ENCODE measurements at places on chromosomes 2 and 18.

GRCh38 chr2:174445248-174445647, 41.6 kb downstream of the GPR155 start:
- no peak for DNase-seq

DNA sequence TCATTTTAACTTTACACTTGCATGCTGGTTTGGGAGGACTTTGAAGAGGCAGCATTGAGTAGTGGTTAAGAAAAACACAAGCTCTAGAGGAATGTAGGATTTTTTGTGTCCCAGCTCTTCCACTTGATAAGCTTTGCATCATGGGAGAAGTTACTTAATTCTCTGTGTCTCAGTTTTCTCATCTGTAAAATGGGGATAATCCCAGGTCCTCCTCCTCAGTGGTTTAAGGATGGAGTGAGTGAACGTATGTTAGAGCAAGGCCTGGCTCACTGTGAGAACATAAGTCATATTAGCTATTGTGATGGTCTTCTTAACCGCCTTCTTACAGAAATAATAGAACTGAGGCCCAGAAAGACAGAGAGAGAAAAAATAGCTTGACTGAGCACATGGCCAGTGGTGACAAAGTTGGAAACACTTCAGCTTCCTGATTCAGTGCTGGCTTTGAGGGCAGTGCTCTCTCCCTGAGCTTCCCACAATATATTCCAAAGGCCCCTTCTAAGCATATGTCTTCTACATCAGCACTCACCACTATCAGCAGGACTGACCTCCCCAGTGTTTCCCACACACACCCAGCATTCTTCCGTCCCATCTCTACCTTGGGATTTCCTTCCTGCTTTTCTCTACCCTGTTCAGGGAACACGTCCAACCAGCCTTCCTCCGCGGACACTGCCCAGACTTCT, 214.9 kb upstream of the TNP1 start:
- no peak for DNase-seq

DNA sequence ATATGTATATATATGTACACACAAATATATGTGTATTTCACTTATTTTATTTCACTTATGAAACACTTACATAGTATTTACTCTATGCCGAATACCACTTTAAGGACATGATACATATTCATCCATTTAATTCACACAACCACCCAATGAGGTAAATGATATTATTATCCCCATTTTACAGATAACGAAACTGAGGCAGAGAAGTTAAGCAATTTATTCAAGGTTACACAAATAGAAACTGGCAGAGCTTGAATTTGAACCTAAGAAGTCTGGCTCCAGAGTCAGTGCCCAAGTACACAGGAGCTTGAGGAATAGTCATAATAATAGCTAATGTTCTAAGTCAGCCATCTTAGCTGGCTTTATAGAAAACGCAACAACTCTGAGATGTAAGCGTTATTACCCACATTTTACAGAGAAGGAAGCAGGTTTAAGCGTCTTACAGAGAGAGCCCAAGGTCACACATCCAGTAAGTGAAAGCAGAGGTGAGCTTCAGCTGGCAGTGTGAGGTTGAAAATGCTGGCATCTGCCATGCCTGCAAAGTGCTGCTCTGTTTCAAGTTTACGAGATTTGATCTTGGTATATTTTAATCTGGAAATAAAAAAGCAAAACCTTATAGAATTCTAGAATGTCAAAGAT, 326.9 kb downstream of the LPIN1 start:
- no peak for DNase-seq

- DNase-seq = no peak
Measured at GRCh38 chr2:67039517-67040103, 357.5 kb upstream of the ETAA1 start.

DNA sequence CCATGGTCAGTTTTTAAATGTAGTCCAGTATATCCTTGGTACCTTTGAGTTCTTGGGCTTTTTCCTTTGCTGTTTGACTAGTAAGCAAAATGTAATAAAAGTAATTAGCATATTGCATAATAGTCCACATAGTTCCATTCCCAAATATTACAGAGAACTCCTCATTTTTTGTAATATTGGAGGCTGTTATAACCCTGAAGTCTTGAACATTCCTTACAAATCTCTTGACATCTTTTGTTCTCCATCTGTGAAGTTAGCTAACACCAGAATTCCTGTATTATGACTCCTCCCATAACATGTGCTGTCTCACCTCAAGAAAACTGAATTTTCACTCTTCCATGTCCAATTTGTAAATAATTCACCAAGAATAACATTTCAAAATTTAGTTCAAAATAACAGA, 17.1 kb downstream of the CREB1 start:
- no peak for DNase-seq

DNA sequence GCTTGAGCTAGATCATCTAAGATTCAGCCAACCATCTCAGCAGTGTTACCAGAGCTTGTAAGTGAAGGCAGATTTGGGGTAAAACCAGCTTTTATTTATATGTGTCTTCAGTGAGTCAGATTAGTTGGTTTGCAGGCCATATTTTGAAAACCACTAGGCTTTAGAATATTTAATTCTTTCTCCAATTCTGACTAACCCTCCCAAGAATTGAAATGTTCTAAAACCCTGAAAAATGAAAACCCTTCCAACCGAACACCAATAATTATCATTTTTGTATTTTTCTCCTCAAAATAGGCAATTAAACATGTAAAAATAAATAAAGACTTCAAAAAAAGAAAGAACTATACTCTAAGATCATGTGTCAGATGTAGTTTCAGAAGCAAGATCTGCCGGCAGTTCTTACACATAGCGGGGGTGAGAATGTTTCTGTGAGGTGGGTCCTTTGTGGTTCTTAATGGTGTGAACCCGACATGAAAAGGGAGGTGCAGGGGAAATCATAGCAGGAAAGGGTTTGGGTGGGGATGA, 14.2 kb downstream of the PLEK start:
- DNase-seq = no peak

GRCh38 chr18:46265196-46266156, 161.3 kb downstream of the HAUS1 start:
- peak; percentile 80 for DNase-seq

GRCh38 chr2:109136542-109136941, 7.5 kb downstream of the SH3RF3 start:
- no peak for DNase-seq

DNA sequence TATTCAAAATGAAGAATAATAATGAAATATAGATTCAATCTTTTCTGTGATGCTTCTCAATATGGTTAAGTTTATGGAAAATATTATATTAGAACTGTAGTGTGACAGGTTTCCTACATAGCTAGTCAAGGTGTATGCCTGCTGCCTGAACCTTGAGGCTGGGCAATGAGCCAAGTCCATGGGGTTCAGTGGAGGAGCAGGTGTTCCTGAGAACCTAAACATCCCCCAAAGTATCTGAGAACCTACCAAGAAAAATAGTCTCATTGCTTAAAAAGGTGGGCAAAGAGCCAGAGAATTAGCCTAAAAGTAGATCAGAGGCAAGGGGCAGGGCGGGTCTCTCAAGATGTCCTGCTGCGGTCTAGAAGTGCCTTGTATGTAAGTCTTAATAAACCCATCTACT, 185.9 kb upstream of the SPHKAP start:
- no peak for DNase-seq

DNA sequence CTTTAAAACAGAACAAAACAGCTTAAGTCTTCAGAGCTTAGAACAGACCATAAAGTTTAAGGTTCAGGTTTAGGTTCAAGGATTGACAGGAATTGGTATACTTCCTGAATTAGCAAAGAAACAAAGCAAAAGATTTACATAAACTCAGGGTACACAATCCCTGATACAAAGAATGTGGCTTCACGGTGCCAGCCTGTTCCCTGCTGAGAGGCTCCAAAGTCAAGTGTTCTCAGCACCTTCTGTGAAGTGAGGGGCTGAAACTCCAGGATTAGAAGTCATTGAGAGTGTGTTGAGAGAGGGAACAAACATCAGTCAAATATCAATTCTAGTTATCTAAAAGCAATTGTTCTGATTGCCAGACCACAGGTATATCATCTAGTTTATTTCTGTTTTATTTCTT, 35.7 kb downstream of the DYNAP start:
- no peak for DNase-seq

DNA sequence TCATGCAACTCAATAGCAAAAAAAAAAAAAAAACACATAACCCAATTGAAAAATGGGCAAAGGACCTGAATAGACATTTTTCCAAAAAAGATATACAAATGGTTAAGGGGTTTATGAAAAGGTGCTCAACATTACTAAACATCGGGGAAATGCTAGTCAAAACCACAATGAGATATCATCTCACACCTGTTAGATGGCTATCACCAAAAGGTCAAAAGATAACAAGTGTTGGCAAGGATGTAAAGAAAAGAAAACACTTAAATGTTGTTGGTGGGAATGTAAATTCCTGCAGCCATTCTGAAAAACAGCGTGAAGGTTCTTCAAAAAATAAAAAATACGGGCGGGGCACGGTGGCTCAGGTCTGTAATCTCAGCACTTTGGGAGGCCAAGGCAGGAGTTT, 112.4 kb upstream of the CAB39 start:
- no peak for DNase-seq

DNA sequence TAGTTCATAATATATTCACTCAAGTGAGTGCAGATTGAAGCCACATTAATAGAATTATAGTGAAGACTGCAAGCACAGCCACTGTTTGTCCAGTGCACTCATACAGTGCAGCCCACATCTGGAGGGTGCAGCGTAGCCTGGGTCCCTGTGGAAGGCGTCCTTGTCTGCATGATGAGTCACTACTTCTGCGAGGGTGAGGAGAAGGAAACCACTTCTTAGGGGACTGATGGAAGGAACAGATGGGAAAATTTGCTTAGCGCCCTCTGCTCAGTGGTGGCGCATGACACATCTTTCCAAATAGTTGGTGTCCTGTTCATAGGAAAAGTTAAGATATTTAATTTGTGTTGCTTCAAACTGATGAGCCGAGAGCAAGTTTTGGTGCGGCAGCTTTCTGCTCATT, 330.4 kb upstream of the SMIM21 start:
- DNase-seq = no peak

DNA sequence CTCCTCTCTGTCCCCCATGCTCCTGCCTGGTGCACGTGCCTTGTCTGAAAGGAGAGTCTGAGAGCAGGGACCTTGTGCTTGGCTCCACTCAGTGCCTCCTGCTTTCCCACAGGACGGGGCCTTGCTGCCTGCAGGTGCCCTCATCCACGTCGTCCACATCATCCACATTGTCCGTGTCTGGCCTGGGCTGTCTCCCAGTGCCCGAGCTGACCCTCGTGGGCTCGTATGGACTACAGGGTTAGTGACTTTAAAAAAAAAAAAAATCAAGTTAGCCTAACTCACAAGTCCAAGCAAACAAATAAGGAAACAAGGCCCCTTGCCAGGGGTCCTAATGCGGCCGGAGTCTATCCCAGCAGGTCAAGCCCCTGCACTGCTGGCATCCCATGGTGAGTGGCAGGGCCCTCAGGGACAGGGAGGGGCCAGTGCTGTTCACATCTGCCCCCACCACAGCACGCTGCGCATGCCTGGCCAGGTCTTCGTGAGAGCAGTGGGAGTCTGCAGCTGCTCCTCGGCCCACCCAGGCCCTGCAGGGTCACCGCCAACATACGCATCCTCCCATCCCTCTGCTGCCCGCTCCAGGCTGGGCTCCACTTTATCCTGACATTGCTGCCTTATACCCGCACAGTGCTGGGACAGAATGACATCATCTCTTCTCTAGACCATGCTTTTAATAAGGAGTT, 232.6 kb downstream of the NDUFA10 start:
- no peak for DNase-seq

GRCh38 chr2:200944467-200945394, 18.7 kb downstream of the ORC2 start:
- DNase-seq = peak; percentile 47

DNA sequence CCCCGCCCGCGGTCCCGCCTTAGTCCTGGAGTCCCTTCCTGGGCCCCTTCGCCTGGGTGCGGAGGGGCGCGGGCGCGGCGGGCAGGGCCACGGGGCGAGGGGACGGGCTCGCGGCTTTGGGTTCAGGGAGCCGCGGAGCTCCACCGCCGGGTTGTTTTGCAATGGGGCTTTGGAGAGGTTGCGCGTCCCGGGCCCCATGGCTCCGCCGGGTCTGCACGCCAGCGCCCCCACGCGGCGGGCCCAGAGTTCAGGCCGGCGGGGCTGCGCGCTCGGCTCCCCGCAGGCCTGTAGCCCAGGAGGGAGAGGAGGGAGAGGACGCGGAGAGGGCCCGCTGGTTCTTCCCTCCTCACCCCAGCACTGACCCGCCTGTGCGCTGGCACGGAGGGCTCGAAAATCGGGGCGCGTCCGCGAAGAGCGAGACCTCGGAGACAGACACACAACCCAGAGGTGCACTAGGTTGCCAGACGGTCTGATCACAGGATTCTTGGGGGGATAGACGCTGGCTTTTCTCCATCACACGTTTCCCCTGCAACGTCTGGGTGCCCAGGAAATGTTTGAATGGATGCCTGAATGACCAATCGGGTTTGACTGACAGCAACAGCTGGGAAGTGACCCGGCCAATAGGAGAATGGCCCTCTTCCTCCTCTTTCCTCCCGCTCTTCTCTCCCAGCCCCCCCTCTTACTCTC, 4.9 kb upstream of the SIX2 start:
- peak; percentile 40 for DNase-seq

- DNase-seq = no peak
Measured at GRCh38 chr2:132747046-132747445, 77.0 kb upstream of the LYPD1 start.

- DNase-seq = no peak
Measured at GRCh38 chr2:101698844-101699754, 1.6 kb downstream of the MAP4K4 start.

GRCh38 chr2:415986-416610, 128.2 kb upstream of the ALKAL2 start:
- no peak for DNase-seq

GRCh38 chr2:239039479-239039861, 191.6 kb downstream of the TWIST2 start:
- no peak for DNase-seq

GRCh38 chr2:219459460-219460311, 25.0 kb downstream of the SPEG start:
- no peak for DNase-seq

DNA sequence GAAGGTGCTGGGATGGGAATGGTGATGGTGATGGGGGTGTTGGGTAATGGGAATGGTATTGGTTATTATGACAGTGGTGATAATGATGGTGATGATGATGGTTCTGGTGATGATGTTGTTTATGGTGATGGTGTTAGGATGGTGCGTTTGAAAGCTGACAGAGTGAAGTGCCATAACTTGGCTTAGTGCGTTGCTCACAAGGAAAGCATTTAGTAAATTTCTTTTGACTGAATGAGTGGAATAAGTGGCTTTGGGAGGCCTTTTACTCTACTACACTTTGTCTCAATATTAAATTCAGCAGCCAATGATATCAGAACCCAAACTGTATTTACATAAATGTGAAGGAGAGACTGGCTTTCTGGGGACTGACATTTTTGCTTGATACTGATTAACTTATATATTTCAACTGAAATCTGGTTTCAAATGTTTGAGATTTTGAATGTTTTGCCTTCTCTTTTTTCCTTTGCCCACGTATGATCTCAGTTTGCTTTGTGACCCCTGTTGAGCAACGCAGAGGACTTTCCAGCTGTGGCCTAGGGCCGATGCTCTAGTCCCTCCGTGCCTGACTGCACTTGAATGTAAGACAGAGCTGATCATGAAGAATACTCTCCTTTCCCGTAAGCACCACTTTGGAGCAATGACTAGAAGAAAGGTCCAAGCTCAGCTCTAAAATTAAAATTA, 128.5 kb upstream of the SH3BP4 start:
- DNase-seq = peak; percentile 52

- DNase-seq = no peak
Measured at GRCh38 chr18:77634494-77634893, 384.8 kb downstream of the GALR1 start.

All from smooth muscle cell of the brain vasculature (primary cell).